Small intestine (tissue), 16 donors: ENCODE measurements at places on chromosomes 11 and 22.

GRCh38 chr11:77410076-77410827 lies 63.6 kb downstream of the PAK1 start:
- no peak overlapping the region for H3K4me3 ChIP-seq
- peaks cover 5% of the 10 kb centered on the region for H3K4me1 ChIP-seq
- H3K27ac ChIP-seq, result no peak overlapping the region

GRCh38 chr22:28481725-28482124 lies 197.9 kb downstream of the TTC28 start:
- no peaks in the 10 kb centered on the region for H3K4me1 ChIP-seq
- no peak for DNase-seq
- no peaks in the 10 kb centered on the region for H3K27me3 ChIP-seq
- H3K36me3 ChIP-seq, result no peaks in the 10 kb centered on the region
- H3K27ac ChIP-seq, result no peak overlapping the region

DNA sequence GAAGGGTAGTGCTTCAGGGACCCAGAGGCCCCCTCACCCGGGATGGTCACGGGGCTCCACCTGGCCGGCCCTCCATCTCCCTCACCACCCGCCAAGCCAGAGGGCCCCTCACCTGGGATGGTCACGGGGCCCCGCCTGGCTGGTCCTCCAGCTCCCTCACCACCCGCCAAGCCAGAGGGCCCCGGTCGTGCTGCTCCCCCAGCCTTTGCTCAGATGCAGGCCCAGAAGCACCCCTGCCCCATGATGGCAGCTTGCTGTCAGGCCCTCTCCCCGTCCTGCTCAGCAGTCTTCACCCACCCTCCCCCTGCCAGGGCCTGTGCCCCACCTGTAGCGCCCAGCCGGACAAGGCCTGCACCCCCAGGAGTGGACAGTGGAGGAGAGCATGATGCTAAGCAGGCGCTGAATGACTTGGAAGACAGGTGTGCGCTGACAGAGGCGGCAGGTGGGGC lies 7.3 kb downstream of the DENND6B start:
- H3K4me1 ChIP-seq, result no peaks in the 10 kb centered on the region
- H3K27ac ChIP-seq, result no peak overlapping the region
- H3K27me3 ChIP-seq, result no peaks in the 10 kb centered on the region
- no peaks in the 10 kb centered on the region for H3K36me3 ChIP-seq

GRCh38 chr22:29937940-29938693 lies 55.1 kb downstream of the MTMR3 start:
- H3K27ac ChIP-seq, result no peak overlapping the region
- no peak for DNase-seq
- no peaks in the 10 kb centered on the region for H3K36me3 ChIP-seq
- H3K4me1 ChIP-seq, result no peaks in the 10 kb centered on the region
- no peaks in the 10 kb centered on the region for H3K27me3 ChIP-seq

DNA sequence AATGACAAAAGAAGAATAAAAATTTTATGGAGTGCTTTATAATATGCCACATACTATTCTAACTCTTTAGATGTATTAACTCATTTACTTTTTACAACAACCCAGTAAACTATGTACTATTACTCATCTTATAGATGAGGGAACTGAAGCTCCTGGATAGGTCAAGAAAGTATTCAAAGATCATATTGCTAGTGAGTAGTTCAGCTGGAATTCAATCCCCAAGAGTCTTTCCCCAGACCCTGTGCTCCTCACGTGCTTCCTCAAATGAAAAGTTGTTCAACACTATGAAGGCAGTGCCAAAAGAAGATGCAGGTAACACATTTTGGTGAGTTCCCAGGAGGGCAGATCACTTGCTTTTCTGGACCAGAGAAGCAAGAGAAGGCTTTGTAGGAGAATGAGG lies 46.8 kb downstream of the BTG4 start:
- no peak for DNase-seq
- H3K27me3 ChIP-seq, result no peaks in the 10 kb centered on the region
- H3K4me3 ChIP-seq, result no peak overlapping the region

GRCh38 chr11:25441421-25441820 lies 890.5 kb upstream of the ANO3 start:
- H3K36me3 ChIP-seq, result no peaks in the 10 kb centered on the region
- H3K4me1 ChIP-seq, result no peaks in the 10 kb centered on the region
- no peak overlapping the region for H3K4me3 ChIP-seq
- no peak overlapping the region for H3K27ac ChIP-seq
- no peaks in the 10 kb centered on the region for H3K27me3 ChIP-seq

DNA sequence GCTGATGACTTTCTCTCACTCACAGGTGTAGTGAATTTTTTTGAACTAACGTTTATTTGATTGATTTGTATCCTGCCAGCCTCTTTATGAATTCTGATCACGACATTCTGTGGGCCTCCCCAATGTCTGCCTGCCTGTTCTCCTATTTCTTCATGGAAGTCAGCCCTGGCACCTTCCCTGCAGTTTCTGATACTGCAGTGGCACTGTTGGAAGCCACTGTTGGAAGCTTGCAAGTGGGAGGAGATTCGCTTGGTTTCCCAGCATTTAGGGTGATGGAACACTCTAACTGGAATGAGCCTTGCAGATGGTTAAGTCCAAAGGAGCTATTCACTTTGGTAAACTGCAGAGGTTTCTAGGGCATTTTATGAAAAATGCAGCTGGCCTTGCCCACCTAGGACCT lies 1.3 kb upstream of the THY1 start:
- no peak for DNase-seq
- no peaks in the 10 kb centered on the region for H3K27me3 ChIP-seq
- no peaks in the 10 kb centered on the region for H3K4me1 ChIP-seq
- no peaks in the 10 kb centered on the region for H3K36me3 ChIP-seq

- DNase-seq, result no peak
- peaks cover 2% of the 10 kb centered on the region for H3K4me1 ChIP-seq
- no peak overlapping the region for H3K27ac ChIP-seq
- no peaks in the 10 kb centered on the region for H3K27me3 ChIP-seq
- H3K36me3 ChIP-seq, result no peaks in the 10 kb centered on the region
Measured at GRCh38 chr11:47182380-47182779, 3.9 kb downstream of the PACSIN3 start.

DNA sequence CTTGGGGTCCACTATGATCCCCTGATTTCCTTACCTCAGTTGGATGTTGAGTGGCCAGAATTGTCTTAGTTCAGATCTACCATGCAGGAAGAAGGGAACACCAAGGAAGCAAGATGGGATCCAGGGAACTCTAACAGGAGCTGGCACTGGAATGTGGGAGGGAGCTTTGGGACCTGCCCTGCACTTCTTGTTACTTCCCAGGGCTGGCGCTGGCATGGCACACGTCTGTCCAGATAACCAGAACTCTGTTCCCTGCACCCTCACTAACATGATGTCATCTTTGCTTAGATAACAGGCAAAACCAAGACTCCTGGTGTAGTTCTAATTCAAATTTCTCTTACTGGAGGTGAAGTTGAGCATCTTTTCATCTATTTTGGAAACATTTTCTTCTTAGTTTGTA lies 550.0 kb downstream of the MN1 start:
- no peak for DNase-seq
- H3K27ac ChIP-seq, result no peak overlapping the region
- H3K4me3 ChIP-seq, result no peak overlapping the region
- no peaks in the 10 kb centered on the region for H3K36me3 ChIP-seq

GRCh38 chr11:30358536-30358935 lies 35.6 kb downstream of the ARL14EP start:
- H3K4me1 ChIP-seq, result no peaks in the 10 kb centered on the region
- no peaks in the 10 kb centered on the region for H3K27me3 ChIP-seq
- H3K4me3 ChIP-seq, result no peak overlapping the region
- H3K36me3 ChIP-seq, result no peaks in the 10 kb centered on the region
- no peak overlapping the region for H3K27ac ChIP-seq
- no peak for DNase-seq

DNA sequence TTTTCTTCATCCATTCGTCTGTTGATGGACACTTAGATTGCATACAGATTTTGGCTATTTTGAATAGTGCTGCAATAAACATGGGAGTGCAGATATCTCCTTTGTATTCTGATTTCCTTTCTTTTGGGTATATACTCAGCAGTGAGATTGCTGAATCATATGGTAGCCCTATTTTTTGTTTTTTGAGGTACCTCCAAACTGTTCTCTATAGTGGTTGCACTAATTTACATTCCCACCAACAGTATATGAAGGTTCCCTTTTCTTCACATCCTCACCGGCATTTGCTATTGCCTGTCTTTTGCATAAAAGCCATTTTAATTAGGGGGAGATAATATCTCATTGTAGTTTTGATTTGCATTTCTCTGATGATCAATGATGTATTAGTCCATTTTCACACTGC lies 96.1 kb downstream of the PRR5L start:
- no peaks in the 10 kb centered on the region for H3K4me1 ChIP-seq
- H3K27me3 ChIP-seq, result no peaks in the 10 kb centered on the region
- no peak for DNase-seq
- H3K27ac ChIP-seq, result no peak overlapping the region
- H3K4me3 ChIP-seq, result no peak overlapping the region
- no peaks in the 10 kb centered on the region for H3K36me3 ChIP-seq
